NCI-H2081 treated with DMSO at 0.1 percent for 48 hours (cell line): ENCODE measurements at places on chromosomes 6 and 20.

- DNase-seq: peak; percentile 33
Measured at GRCh38 chr6:130849594-130849993, 22.4 kb downstream of the SMLR1 start.

DNA sequence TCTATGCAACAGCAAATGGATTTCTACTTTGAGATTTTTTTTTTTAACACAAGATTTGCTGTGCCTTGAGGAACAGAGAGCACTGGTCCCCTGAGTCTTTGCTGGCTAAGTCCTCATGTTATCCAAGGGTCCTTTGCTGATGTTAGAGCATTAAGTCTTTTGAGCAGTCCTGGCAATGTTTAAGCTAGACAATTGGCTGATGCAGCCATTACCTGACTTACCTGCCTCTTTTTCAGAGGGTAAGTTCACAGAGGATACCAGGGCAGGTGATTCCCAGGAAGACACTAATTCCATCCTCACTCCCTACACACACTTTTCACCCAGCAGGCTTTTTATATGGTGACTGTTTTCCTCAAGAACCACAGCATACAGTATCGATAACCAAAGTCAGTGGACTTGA lies 337.7 kb downstream of the HDGFL1 start:
- DNase-seq: no peak

GRCh38 chr20:56268536-56268935 lies 20.0 kb downstream of the MC3R start:
- DNase-seq: no peak

DNA sequence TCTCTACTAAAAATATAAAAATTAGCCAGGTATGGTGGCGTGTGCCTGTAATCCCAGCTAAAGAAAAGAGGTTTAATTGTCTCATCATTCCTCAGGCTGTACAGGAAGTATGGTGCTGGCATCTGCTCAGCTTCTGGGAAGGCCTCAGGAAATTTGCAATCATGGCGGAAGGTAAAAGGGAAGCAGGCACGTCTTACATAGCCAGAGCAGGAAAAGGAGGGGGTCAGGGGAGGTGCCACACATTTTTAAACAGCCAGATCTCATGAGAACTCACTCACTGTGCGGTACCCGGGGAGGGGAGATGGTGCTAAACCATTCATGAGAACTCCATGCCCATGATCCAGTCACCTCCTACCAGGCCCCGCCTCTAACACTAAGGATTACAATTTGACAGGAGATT lies 191.7 kb downstream of the EYA2 start:
- no peak for DNase-seq

DNA sequence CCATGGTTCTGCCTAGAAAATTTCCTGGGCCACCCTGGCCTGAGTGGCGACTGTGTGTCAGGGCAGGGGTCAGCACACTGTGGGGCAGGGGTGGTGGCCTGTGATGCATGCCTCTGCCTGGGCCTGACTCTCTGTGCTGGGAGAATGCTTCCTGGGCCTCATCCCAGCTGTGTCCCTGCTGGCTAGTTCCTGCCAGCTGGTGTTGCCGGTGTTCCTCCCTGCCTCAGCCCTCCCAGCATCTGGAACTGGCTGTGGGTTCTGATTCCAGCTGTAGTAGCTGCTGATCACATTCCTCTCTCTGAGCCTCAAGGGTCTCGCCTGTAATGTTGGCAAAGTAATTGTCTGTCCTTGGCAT lies 101.5 kb downstream of the SYCP2 start:
- DNase-seq: no peak

GRCh38 chr6:12149944-12150510 lies 137.9 kb downstream of the HIVEP1 start:
- no peak for DNase-seq

GRCh38 chr6:129776542-129777330 lies 66.8 kb upstream of the ARHGAP18 start:
- DNase-seq: no peak

DNA sequence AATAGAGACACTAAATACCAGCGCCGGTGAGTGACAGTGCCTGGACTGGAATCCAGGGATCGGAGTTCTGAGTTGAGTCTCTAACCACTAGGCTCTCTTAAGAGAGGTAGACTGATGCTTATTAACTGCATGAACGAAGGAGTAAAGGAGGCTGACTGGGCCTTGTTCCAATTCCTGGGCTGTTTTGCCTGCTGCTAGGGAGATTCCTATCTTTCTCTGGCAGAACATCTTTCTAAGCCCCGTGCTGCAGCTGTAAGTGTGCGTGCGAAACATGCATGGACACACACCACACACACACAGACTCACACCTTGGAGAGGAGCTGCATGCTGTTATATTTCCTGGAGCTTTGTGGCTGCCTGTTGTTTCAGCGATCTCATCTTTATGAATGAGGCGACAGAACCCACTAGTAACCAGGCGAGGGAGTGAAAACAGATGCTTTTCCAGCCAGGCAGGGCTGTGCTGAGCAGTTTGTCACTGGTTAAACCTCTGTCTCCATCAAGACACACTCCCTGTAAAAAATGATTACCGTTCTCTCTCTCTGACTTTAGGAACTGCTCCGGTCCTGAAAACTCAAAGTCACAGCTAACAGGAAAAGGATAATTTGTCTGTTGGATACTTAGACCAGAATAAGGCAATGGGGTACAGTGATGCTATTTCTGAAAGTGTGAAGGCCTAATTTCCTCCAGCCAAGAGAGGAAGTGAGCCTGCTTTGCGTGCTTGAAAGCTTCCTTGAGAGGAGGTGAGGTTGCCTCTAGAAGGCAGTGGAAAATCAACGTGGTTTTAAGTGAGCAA lies 157.4 kb upstream of the ZNF217 start:
- DNase-seq: no peak

GRCh38 chr6:42021847-42022754 lies 28.2 kb upstream of the TAF8 start:
- DNase-seq: no peak

DNA sequence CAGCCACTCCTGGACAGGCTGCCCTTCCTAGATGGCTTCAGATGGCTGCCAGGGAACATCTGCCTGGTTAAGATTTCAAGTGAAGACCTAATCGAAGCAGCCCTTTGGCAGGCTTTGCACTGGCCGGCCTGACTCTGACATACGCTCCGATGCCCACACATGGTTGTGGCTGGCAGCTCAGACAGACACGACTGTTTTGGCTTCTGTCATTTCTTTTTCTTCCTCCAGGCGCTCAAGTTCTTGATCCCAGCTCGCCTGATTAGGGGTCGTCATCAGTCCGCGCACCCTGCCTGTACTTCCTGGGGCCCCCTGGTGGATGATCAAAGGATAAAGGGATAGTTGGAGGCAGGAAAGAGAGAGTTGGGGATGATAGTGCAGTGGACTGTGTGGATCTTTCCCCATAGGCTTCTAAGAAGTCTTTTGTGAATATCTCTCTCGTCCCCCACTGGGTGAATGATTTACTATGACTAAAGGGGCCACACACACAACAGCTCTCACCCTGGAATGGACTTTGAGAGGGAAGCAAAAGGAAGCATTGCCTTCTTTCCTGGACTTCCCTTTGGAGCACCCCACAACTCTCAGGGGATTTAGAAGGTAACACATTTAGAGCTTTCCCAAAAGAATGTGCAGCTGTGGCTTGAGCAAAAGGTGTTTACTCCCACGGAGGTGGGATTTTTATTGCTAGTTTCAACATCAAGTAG lies 21.4 kb upstream of the TRAM2 start:
- DNase-seq: no peak

DNA sequence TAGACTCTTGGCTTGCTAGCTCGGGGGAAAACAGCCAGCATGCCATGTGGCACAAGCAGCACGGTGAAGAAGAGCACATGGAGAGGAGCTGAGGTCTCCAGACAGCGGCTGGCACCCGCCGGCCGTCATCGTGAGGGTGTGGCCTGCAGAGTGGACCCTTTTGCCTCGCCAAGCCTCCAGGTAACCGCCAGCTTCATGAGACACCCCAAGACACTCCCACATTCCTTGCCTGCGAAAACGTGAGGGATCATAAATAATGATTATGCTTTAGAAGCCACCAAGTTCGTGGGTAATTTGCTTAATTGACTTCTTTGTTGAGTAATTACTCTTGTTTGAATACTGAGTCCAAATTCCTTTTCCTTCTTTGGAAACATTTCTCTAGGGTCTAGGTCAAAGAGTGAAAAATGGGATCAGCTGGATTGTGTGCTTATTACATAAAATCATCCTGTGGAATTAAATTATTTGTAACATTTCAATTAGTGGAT lies 23.2 kb downstream of the FAM50B start:
- DNase-seq: no peak

DNA sequence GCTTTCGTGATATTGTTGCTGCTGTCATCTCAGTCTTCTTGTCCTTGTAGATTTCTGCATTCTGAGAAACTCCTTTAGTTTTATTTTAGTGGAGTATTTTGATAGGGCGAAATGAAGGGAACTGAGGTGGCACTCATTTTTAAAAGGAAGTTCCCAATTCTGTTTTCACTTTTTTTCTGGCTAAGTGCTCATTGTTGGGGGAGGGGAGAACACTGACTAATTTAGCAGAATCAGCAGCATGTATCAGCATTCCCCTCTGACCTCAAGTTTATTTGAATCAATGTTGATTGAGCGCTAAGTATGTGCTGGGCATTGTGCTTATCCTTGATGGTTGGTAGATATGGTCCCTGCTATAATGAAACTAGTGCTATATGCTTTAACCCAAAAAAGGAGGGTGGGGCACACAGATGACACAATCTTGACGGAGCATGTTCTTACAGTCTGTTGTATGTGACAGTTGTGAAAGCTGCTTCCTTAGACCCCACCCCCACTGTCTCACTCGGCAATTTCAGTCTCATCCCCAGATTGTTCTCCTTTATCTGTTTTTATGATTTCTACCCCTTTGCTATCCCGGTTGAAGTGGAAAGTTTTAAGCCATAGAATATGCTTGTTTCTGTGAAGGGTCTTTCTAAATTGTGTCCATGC lies 262.4 kb downstream of the SOX4 start:
- no peak for DNase-seq

- DNase-seq: no peak
Measured at GRCh38 chr20:43138061-43138770, 51.5 kb downstream of the PTPRT start.

GRCh38 chr20:50276119-50277063 lies 85.8 kb downstream of the CEBPB start:
- no peak for DNase-seq

GRCh38 chr6:31158140-31158862 lies at the start of gene TCF19:
Gene TCF19 (plus strand): TSS chr6:31158589. CDS start chr6:31159470, 881 bp downstream.
- DNase-seq: peak; percentile 94

DNA sequence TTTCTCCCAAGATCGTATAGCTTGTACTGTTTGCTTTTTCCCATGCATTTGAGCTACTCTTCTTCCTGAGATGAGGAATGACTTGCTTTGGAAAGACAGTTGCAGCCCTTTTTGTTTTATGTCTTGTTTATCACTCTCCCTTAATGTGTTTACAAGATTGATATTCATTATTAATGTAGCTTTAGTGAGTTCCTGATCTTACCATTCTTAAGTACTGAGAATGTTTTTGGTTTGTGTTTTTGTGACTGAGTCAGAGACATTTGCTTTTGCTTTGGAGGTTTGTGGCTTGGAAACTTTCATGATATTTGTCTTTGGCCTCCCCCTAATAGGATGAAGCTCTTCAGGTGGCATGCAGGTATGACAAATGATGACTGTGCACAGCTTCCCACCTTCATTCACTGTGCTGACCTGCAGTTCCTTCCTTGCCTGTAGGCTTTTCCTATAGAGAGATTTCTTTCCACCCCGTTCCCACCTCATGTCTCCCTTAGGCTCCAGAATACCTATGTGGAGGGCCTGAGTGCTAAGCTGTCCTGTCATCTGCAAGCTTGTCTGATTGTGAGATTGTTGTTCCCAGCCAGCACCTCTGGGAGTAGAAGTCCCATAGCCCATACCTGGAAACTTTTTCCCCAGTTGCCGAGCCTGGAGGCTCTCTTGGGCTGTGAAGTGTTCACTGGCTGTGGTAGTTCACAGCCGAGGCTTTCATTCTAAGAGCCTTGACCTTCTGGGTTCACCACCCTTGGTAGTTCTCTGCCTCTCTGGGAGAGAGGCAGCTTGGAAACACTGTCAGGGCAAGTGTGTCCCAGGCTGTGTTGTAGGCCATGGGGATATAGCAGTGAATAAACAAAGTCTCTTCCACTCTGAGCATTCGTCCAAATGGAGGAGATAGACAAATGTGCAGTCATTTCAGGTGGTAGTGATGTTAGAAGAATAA lies 27.1 kb downstream of the CDS2 start:
- DNase-seq: no peak

GRCh38 chr20:57415771-57416170 lies 24.6 kb downstream of the RBM38 start:
- DNase-seq: no peak

DNA sequence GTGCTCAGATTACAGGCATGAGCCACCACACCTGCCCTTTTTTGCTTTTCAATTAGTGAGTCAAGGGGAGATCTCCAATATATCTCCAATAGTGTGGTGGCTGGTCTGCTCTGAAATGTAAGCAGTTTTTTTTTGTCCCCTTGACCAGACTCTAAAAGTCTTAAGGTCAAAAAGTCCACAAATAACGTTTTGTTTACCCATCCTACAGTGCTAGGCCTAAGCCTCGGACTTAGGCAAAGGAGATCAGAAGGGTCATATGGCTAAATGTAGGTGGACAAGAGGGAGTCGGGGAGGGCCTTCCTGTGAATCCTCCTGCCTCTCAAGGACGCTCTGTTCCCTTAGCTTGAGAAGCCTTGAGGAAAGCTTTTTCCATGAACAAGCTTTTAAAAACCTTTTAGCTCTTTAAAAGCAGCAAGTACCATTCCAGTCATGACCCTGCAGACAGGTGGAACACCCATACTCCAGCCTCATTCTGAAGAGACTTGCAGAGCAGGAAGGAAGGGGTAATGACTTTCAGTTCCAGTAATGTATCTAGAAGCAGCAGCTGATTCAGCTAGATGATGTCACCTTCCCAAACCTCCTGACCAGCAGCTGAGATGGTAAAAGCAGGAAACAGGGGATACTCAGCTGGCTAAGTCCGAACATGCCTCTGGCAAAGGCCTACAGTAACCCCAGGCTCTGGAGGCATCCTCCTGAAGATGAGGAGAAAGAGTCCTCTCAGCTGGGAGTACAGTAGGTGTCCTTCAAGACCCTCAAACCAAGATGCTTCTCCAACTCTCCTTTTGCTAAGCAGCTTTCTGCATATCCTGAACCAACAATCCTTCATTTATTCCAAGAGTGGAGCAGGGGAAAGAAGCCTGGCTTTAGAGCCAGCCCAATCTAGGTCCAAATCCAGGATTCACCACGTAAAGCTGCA lies 23.6 kb downstream of the BCL2L1 start:
- DNase-seq: no peak

DNA sequence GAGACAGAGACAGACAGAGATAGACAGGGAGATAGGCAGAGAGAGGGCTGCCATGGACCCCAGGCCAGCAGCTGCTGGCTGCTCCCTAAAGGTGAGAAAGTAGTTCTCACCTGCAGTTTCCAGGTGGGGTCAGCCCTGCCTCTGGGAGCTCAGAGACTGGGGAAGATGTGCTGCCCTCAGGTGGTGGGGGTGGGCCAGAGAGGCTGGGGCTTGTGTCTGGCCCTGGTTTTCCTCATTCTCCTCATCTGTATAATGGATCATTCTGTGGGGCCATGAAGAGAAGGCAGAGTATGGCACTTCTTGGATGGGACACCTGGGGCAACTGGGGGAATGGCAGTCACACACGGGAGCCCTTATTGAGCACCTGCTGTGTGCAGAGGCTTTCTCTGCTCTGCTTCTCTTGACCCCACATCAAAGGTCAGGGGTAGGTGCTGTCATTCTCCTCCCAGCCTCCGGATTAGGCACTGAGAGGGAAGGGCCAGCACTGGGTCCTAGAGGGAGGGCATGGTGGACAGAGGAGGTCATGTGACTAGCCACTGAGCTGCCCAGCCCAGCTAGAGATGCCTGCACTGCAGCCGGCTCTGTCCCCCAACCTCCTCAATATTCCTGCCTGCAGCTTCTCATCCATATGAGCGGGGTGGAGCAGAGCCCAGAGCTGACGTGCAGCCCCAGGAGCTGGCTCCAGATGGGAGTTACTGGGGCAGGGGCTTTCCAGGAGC lies 4.1 kb downstream of the ANGPT4 start:
- no peak for DNase-seq

- DNase-seq: no peak
Measured at GRCh38 chr6:12148841-12149240, 136.7 kb downstream of the HIVEP1 start.
